Cerebellar cortex (tissue), 1 donor: ENCODE measurements at places on chromosomes 6 and 20.

GRCh38 chr6:40325791-40326190 is 261.4 kb downstream of the LRFN2 start:
- no peak for DNase-seq

DNA sequence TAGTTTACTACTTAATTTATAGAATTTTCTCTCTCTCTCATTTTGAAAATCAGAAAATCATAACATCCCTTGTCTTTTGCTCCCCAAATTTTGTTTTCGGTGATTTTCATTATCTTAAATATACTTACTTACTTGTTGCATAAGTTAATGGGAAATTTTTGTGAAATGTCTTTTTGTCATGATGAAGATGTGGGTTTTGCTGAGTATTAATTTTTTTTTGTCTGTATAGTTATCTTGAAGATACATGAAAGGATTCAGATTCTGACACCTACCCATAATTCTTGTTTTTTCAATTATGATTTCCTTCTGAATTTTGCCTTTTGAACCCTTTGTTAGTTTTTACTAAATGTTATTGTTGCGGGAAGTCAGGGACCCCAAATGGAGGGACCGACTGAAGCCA is 817.9 kb downstream of the EYS start:
- DNase-seq: no peak

DNA sequence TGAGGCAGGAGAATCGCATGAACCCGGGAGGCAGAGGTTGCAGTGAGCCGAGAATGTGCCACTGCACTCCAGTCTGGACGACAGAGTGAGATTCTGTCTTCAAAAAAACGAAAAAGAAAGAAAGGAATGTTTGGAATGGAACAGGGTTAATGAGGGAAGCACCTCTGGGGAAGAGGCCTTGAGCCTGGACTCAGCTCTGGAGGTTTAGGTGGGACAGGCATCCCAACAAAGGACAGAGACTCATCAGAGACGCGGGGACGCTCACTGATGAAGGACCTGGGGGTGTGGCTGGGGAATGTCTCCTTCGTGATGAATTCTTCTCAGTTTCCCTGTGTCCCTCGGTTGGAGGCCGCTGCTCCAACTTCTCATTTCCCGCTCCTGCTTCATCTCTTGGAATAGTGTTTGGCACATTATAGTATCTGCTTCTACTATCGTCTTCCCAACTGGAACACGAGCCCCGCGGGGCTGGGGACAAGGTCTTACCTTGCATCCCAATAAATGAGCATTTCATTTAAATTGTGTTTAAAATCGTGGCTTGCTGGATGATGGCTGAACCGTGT is 27.6 kb downstream of the KIF25 start:
- DNase-seq: no peak

DNA sequence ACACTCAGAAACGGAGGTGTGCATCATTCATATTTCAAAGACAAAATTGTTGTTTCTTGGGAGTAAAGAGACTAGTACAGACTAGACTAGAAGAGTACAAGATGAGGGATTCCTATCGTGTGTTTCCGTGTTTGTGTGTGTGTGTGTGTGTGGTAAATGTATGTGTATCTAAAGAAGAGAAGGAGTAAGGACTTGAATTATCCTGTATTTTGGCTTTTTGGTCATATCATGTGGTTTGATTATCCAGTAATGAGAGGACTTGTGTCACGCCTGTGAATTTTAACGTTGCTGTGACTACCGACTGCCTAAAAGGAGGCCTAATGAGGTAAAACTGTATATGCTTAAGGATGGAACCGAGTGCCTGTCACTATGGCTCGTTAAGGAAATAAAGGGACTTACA is 44.4 kb upstream of the MAP7 start:
- no peak for DNase-seq

- peak; percentile 19 for DNase-seq
Observed at GRCh38 chr6:158409451-158409850, 97.2 kb downstream of the TULP4 start.

DNA sequence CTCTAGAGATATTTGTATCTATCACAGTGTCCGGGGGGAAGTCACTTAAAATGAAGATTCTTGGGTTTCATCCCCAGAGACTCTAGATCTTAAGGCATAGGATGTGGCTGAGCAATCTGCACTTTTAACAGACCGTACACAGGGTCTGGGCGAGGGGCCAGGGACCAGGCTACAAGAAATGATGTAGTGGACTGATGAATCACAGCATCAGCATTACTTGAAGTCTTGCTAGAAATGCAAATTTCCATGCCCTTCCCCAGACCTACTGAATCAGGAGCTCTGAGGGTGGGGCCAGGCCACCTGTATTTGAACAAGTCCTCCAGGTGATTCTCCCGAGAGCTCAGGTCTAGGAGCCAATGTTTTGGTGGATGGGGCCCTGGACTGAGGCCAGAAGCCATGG is 168.4 kb downstream of the DOK5 start:
- no peak for DNase-seq

GRCh38 chr20:62481425-62482145 is 5.8 kb upstream of the GATA5 start:
- no peak for DNase-seq

DNA sequence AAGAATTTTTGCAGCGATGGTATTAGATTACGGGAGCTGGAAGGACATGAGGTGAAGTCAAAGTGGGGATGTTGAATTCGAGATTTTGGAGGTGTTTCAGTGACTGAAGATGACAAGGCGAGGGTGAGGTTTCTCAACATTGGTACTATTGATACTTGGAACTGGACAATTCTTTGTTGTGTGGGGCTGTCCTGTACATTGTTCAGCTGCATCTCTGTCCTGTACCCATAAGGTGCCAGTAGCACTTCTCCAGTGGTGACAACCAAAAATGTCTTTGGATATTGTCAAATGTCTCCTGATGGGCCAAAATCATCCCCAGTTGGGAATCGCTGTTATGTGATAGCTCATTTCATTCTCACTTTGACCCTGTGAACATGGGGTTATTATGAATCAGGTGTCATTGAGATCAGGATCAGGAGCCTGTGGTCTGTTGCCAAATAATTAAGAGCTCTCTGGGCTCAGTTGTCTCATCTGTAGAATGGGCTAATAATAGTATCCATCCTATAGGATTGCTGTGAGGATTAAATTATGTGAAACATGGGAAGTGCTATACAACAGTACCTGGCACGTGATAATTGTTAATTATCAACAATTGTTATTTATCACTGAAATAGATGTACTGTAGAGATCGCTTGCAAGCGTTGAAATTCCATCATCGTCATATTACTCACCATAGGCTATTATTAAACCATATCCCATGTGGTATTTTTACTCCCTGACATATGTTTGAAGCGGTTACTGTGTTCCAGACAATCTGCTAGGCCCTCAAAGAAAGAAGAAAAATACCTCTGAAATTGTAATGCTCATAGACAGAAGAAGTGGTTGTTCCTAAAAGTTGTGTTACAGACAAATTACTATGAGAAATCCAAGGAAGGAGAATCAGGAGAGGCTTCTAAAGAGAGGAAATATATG is 48.5 kb upstream of the TTPAL start:
- peak; percentile 38 for DNase-seq

- no peak for DNase-seq
Observed at GRCh38 chr6:142694054-142694453, 250.9 kb downstream of the HIVEP2 start.

DNA sequence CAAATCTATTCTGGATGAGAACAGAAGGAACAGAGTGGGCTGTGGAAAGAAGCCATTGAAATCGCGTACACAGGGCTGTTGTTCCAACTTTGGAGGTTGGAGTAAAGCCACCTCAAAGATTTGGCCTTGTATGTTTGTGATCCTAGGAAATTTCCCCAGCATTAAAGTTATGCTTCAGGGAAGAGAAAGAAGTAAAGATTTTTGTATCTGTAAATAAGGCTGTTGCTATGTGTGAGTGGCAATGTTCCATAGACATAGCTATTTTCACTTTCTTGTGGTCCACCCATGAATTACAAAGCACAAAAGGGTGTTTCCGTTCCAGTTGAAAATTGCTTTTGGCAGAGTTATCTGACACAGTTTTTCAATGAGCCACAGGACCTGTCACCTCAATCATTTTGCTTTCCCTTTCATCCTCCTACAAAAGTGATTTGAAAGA is 321.3 kb downstream of the TFAP2B start:
- peak; percentile 1 for DNase-seq

DNA sequence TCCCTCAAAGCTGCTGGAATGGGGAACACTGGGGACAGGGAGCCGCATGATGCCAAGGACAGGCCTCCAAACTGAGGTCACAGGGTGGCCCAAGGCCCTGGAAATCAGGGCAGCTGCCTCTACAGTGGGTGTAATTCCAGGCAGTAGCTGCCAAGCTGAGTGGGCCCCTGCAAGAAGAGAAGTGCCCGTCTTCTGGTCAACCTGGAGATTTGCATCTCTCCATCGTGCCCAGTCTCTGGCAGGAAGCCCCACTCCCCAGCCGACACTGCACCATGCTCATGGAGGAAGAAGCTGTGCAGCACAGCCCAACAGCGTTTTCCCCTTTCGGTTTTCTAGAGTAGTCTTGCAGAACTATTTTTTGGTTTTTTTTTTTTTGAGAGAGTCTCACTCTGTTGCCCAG is 2.2 kb upstream of the FAM209A start:
- DNase-seq: no peak

DNA sequence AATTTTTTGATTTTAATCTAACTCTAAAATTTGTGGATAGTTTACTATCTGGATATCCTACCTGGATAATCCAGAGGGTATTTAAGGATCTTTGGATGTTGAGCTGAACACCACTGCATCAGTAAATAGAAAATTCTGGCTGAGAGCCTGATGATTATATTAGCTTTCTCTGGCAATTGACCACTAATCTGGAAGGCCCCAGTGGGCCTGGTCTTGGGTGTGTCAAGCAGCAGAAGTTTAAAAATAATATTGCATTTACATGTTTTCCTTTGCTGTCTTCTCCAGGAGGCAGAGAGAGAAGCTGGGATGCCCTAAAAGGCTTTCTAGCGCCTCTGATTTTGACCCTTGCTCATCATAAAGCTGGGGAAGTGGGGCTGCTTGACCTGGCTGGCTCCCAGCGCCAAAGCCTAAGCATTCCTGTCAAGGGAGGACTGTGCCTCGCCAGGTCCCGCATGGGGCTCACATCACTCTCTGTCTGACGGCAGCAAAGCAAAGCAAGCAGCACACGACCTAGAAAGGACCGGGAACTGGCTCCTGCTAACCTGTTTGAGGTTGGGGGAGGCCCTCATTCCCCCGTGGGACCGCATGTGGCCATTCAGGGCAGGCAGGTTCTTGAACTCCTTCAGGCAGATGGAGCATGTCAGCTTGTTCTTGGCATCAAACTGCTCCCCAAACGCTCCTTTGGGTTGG is 46.6 kb upstream of the MRPS10 start:
- DNase-seq: no peak

GRCh38 chr20:53598140-53599043 is 4.8 kb upstream of the ZNF217 start:
- peak; percentile 32 for DNase-seq

DNA sequence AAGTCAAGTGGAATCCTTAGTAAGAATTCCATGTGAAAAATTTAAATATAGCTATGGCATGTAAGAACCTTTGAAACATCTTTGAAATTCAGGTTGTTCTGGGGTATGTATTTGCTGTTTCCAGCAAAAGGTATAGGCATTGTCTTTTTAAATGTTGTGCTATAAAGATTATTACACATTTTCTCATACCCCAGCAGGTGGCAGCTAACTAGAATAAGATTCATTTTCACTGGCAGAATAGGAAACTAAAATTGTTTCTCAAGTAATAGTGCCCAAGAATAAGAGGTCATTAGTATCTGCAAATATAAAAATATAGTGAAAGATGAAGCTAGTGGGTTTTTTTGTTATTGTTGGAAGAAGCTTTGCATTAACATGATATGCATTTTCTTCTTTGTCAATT is 1.8 kb downstream of the GRIK2 start:
- no peak for DNase-seq

GRCh38 chr6:53598265-53598907 is 53.5 kb upstream of the GCLC start:
- no peak for DNase-seq

GRCh38 chr6:5712349-5713215 is 294.1 kb downstream of the NRN1 start:
- DNase-seq: peak; percentile 7

- DNase-seq: peak; percentile 89
Observed at GRCh38 chr6:13413900-13414555, 73.4 kb downstream of the GFOD1 start.

GRCh38 chr6:166228839-166229528 is 61.3 kb upstream of the TBXT start:
- no peak for DNase-seq
